ENCODE measurements at places on chromosomes 2 and 18.

DNA sequence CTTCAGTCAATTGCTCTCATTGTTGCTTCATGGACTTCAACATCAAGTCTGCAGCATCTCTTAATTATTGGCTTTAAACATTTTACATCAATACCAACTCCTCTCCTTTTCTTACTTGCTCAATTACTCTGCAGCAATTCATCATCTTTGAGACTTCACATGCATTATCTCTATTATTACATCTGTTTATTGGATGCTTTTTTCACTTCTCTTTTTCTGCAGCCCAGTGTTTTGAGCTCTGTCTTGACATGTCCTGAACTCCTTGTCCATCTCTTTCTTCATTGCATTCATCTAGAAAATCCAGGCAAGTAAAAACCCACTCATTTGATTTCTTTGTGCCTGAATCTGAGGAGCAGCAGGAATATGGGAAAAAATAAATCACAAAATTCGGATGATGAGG is 647.9 kb downstream of the PLCL1 start:
- DNase-seq, result no peak

- no peak for DNase-seq
These were observed 14.4 kb downstream of the CLEC4F start for GRCh38 chr2:70806013-70806412.

DNA sequence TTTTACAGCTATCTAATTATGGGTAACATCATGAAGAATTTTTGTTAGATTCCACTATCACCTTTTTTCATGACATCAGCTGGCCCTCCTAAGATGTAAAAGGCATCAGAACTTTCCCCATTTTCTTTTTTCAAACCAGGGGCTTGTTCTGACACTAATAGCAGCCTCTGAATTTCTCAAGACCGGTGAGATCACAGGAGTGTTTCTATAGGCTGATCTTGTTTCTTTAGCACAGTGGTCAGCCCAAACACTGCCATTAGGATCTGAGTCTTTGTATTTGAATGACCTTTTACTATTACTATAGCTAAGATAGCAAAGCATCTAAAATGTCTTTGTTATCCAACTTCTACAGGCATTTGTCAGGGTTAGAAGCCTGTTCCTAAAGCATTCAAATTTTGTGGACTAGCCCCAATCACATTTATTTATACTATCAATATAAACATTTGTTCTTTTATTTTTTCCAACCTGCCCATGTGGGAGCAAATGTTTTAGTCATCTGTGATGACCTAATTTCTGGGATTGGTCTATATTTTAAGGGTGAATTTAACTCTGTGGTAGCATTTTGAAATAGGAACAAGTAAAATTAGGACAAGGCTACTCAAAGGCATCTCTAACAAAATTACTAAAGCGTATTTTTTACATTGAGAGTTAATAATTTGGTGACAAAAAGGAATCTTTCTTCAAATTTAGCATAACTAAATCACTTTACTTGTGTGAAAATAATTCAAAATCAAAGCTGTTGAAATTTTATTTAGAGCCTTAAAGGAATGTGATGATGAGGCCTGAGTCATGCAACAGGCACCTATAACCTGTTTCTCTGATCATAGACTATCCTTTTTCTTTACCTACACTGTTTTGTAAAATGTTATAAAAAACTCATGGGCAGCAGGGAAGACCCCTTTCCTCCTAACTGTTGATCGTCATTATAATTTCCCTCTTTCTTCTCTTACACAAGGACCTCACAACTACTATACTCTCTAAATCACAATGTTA is 39.3 kb downstream of the ZAP70 start:
- no peak for DNase-seq

DNA sequence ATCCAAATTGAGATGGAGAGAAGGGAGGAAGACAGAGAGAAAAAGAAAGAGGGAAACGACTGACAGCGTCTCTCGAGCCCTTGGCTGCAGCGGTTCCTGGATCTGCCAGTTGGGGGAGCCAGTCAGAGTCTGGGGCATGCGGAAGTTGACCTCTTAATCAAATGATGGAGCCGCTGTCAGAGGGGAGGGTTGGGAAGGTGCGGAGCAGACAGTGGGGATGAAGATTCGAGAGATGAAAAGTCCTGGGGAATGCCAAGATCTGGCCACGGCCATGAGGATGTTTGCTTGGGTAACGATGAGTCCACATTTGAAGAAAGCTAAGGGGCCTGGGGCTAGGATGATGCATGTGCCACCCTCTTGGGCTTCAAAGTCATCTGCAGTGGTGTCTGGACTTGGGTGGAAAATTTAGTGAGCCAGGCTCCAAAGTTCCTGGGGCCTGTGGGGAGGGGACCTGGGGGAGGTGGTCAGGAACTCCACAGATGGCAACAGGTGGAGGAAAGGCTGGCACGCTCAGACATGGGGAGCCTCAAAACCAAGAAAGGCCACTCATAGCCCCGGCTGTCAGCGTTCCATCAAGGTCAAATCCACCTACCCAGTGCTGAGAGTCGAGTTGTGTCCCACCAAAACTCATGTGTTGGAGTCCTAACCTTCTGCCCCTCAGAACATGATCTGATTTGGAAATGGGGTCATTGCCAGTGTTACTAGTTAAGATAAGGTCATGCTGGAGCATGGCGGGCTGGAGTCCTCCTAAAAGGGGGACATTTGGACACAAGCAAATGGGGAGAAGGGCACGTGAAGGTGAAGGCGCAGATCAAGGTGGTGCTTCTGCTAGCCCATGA is 200.1 kb downstream of the NDUFA10 start:
- peak; percentile 48 for DNase-seq

DNA sequence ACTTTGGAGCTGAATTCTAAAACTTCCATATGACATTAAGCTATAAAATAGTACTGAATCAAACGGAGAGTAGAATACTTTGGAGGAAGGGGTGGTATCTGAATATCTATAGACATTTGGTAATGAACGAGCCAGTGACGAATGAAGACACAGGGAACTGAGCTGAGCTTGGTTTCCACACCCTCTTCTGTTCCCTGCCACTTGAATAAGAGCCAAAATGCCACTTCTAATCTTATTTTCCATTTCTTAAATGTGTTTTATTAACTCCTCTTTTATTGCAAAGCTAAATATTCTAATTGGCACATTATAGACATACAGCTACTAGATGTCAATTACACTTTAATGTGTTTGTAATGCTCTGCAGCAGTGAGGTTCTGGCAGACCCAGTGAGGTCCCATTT is 76.1 kb downstream of the AFF3 start:
- no peak for DNase-seq

DNA sequence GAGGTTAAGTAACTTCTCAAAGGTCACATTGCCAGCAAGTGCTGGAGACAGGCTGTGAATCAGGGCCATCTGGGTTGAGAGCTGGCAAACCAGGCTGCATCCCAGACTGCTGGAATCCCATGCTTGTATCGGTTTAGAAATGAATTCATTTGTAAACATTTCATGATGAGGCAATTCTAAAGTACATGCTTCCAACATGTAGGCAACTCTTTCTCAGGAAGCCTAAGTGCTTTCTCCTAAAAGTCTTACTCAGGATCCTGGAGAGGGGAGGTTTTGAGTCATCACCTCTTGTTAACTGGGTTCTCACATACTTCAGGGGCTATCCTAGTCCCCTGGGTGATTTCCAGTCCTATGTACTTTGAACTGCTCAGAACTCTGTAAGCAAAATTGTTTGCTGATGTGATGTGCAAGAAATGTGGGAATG is 416.5 kb downstream of the MEIS1 start:
- DNase-seq, result no peak

DNA sequence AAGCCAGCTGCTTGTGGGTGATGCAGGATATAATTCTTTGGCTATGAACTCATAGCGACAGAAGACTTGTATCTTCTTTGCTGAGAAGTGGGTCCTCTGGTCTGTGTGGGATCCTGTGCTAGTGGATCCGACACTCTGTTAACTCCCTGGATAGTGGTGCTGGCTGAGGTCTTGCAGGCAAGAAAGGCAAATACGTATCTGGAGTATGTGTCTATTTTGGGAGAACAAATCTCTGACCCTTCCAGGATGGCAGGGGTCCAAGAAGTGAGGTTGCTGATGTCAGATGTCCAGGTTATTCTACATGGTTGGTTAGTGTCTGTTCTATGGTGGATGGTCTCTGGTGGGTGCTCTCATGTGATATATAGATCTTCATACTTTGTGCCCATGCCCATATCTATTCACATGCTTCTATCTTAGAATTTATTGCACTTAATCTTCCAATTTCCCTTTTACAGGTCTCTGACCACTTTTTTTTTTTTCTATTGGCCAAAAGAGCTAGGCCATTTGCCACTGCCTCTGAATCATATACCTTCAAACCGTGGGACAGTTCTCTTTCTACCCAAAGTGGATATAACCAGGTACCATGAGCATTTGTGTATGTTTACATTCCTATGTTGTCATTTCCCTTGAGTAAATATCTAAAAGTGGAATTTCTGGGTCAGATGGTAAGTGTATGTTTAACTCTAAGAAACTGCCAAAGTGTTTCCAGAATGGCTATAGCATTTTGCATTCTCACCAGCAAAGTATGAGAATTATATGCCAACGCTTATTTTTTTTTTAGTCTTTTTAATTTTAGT is 45.1 kb upstream of the RBMS1 start:
- DNase-seq, result no peak

DNA sequence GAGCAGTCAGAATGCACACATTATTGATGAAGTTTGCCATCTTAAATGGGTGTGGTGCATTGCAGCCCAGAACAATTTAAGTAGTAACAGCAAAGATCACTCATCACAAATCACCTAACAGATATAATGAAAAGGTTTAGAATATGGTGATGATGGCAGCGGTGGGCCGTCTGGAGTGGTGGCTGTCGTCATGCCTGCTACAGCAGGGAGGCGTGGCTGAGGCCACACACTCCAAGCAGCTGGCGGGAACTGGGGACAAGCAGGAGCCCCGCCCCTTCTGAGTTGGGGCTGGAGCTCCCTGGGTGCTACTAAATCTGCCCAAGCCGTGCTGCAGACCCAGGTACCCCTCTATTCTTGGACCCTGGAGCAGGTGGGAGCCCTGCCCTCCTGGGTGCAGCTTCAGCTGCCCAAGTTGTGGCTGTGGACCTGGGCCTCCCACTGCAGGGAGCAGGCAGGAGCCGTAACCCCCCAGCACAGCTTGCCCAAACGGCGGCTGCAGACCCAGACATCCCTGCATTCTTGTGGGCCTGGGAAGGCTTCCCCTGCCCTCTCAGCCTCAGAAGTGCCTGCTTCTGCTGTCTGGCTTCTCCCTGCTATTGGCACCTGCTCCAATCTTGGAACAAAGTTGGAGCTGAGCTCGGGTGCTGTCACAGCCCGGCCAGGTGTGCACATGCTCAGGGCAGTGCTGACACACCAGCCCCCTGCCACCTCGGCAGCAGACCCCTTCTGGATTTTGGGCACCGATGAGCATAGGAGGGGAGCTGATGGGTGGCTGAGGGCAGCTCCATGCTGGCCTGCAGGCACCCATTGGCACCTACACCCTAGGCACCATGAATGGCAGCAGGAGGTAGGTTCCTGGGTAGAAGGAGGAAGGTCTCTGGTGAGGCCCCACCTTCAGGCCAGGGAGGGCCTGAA is 149.3 kb downstream of the EHBP1 start:
- no peak for DNase-seq

DNA sequence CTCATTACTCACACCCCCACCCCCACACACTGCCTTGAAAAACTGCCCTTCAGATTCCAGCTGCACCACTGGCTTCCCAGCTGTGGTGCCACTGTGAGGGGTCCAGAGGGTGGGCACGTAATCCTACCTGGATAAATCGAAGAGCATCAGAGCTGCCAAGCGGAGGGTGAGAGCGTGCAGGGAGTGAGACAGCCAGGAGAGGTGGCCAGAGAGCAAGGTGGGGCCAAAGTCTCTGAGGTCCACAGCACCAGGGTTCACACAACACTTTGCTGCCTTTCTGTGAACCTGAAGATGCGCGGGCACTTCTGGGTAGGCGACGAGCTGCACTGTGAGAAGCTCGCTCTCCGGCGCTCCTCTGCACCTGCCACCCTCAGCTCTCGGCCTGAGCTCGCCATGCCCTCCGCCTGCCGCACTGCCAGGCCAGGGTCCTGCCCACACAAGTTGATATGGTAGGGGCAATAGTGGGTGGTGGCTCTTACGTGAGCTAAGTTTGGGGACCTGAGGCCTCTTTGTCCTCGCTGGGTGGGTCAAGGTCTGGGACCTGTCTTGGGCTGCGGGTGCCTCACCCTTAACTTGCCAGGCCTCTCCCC is 83.9 kb downstream of the MARCO start:
- no peak for DNase-seq

- no peak for DNase-seq
These were observed 497.4 kb downstream of the CMPK2 start for GRCh38 chr2:6368281-6368680.

DNA sequence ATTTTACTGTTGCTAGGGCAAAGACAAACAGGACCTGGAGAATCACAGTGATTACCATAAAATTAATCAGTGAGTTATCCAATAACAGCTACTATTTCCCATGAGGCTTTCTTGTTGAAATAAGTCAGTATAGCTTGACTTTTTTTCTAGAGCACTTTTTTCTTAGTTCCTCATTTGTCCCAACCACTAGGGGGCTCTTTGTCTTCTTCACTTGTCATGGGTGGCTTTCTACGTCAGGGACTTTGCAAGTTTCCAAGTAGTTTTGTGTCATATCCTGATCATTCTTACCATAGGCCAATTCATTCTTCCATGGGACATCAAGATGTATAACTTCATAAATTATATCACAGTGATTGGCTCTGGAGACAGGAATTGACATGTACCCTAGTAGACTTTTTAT is 1019.6 kb upstream of the PIK3C3 start:
- no peak for DNase-seq

DNA sequence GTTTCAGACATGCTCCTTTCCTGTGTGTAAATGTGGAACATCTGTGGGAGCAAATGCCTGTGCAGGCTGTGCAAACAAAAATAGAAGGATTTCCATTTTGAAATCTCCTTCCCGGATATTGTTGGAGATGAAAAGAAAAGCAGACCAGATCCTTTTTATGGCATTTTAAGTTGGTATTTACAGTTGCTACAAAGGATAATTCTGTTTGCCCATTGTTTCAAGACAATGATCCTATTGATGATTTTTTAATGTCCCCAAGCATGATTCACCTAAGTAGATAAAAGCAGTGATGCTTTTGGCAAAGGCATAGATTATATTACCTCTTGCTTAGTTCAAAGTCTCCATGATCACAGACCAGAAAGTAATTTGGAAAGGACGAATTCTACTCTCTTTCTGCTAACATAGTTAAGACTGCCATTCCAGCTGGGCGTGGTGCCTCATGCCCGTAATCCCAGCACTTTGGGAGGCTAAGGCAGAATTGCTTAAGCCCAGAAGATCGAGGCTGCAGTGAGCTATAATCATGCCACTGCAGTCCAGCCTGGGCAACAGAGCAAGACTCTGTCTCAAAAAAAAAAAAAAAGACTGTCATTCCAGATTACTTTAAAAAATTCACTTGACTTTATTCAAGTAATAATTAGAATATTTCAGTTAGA is 209.6 kb upstream of the SLC39A10 start:
- no peak for DNase-seq

All from sciatic nerve (tissue), 2 donors.